ENCODE measurements at places on chromosomes 5 and 9.

DNA sequence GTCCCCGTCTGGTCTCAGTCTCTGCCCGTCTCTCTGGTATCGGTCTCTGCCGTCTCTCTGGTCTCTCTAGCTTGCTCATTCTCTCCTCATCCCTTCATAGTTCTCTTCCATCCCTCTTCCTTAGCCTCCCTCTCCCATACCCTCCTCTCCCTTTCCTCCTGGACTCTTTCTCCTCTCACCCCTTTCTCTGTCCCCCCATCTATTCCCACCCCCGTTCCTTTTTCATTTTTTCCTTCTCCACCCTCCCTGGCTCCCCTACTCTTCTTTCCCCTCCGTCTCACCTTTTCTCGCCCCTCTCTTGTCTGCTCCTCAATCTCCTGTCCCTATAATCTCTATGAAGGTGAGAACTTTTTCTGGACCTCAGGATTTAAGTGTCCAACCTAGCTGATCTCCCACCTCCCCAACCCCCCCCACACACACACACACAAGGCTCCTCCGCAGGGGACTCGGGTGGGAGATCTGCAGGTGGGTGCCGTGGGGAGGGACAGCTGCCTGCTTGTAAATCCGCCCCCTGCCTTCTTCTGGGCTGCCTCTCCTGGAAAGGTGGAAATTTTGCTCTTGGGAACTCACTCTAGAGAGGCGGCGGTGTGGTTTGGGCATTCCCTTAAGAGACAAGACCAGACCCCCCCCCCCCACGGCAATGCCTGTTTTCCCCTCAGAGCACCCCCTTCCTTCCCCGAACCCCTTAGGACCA is 953 bp downstream of the UBE2QL1 start:
- no peak for DNase-seq

DNA sequence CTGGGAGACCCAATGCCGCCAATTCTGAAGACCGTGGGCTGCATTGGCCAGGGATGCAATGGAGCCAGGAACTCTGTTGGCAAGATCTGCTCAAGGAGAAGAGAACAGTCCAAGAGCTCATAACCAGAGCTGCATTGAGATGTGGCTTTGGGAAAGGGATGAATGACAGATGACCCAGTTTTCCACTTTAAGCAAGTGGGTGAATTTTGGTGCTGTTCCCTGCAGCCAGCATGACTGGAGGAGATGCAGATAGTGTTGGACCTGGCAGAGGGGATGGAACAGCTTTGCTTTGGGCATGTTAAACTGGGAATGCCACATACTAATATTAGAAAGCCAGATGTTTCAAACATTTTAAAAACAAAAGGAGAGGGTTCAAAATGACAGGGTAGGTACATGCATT is 143.1 kb downstream of the FSTL4 start:
- no peak for DNase-seq

- no peak for DNase-seq
Observed at GRCh38 chr9:78437806-78438205, 140.9 kb downstream of the PSAT1 start.

- DNase-seq = no peak
Observed at GRCh38 chr9:107147134-107147533, 135.9 kb upstream of the RAD23B start.

DNA sequence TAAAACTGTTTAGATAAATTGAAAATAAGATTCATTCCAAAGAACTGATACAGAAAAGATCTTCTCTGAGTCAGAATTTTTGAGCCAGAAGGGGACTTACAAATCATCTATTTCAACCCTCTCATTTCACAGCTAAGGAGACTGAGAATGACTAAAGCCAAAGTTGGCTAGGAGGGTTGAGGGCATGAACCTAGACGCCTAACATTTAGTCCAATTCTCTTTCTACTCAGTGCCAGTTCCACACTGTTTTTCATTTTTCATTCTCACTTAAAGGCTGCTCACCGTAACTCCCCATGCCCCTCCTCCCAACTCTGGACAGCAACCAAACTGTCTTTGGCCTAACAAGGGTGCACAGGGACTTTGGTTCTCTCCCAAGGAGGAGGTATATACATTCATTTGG is 364.0 kb downstream of the NDUFS4 start:
- no peak for DNase-seq

GRCh38 chr9:95725045-95725444 is 150.4 kb upstream of the ERCC6L2 start:
- no peak for DNase-seq

- no peak for DNase-seq
Observed at GRCh38 chr5:165196961-165197360, 1691.5 kb downstream of the MAT2B start.

DNA sequence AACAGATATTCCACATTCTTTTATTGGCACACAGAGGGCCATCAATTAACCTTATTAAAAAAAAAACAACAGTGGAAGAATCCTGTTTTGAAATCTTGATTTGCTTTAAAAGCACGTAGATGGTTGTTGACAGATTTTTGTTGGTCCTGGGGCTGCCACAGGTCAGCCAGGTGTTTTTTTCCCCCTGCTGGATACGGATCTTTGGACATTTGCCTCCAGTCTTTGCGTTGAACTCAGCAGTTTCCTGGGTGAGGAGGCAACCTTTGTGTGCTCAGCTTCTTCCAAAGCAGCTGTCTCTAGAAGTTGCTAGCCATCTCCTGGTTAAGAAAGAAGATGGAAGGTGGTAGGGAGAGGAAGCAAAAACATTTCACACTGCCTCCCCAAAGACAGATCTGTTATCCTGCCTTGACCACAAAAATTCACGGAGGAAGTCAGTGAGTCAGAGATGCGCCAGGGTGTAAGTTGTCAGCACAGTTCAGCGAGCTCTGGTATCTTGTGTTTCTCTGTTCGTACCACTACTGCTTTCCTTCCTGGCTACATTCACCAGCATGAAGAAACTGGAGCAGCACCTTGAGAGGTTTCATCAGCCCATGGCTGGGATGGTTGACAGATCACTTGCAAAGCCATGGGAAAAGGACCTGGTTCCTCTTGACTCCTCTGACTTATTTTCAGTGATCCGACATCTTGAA is 207.3 kb downstream of the ARHGAP26 start:
- DNase-seq = no peak

DNA sequence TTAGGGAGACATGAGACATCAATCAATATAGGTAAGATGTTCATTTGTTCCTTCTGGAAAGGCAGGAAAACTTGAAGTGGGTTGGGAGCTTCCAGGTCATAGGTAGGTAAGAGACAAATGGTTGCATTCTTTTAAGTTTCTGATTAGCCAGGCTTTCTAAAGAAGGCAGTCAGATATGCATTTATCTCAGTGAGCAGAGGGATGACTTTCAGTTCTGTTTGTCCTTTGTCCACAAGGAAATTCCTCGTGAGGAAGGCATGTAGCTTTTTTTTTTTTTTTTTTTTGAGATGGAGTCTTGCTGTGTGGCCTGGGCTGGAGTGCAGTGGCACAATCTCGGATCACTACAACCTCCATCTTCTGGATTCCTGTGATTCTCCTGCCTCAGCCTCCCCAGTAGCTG is 155.3 kb upstream of the ABCA1 start:
- DNase-seq = no peak

- DNase-seq = no peak
Observed at GRCh38 chr5:114305402-114306207, 56.3 kb upstream of the KCNN2 start.

- DNase-seq = no peak
Observed at GRCh38 chr9:88085476-88085875, 52.8 kb downstream of the SPATA31C2 start.

GRCh38 chr9:123315635-123316034 is 40.4 kb upstream of the CRB2 start:
- DNase-seq = no peak

DNA sequence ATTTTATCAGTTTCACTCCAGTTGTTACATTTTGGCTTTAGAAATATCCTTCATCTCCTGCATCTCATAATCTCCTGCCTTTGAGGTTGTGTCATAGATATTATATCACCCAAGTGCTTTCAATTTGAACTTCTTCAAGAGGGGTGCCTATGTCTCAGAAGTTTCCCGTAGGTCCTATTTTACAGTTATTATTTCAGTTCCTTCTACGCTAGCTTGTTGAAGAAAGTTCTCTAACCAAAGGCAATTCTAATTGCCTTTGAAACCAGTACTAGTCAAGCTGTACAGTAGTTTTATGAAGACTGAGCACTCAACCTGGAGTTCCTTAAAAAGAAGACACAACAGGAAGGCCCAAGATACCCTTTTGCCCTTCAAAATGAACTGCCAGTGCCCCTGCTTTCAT is 116.4 kb downstream of the ZCCHC7 start:
- no peak for DNase-seq

DNA sequence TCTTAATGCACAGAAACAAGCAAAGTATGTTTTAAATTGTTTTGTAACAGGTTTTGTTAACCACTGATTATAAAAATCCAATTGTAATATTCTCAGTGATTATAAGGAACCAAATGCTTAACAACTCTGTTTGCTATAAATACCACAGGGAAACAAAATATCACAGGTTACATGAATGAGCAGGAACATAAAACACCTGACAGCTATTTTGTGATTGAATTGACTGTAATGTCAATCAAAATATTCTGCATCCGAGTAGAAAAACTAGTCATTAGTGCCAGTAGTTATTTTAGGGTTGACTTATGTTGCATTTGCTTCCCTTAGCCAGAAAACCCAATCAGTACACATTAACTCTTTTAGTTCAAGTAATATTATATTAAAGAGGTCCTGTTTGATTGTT is 1707.8 kb upstream of the ACO1 start:
- no peak for DNase-seq

GRCh38 chr9:115378758-115379157 is 260.8 kb upstream of the TNC start:
- no peak for DNase-seq

GRCh38 chr5:145316282-145316681 is 518.9 kb downstream of the PRELID2 start:
- DNase-seq = no peak

DNA sequence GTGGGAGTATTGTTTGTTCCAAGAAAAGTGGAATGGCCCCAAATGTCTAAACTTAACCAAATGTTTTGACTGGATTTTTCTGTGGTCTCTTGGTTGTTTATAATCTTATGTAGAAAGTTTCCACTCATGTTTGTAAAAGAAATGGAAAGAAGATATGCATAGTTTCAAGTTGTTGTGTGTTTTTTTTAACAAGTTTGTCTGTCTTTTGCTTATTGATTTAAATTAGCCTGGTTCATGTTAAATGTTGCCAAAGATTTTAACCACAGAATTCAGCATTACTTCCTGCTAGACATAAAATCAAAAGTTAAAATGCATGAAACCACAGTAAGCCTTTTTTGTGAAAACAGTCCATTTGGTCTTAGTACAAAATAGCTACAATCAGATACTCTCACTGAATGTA is 14.0 kb downstream of the PPWD1 start:
- no peak for DNase-seq

DNA sequence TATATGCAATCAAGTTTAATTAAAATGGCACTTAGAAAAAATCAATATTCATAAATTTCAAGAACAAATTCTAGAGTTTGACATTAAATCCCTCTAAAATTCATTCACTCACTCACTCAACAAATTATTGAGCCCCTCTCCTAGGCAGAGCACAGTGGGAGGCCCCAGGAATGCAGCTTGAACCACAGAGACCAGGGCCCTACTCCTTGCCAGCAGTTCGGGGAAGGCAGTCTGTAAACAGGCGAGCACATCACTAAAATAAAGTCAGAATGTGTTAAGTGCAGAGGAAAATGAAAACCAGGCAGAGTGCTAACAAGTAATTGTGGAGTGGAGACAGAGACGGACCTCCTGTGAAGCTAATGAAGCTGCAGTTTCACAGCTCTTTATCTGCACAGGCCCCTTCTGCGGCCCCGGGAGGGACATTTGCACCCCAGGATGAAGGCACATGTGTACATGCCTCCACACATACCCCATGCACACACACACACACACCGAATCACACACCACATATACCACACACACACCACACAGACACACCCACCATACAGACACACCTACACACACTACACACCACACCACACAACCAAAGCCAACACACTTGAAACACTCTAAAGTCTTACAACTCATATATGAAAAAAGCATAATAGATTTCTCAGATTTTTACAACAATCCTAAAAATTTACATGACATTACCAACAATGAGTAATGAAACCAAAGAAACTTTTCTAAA is 40.5 kb downstream of the BHMT start:
- DNase-seq = no peak

DNA sequence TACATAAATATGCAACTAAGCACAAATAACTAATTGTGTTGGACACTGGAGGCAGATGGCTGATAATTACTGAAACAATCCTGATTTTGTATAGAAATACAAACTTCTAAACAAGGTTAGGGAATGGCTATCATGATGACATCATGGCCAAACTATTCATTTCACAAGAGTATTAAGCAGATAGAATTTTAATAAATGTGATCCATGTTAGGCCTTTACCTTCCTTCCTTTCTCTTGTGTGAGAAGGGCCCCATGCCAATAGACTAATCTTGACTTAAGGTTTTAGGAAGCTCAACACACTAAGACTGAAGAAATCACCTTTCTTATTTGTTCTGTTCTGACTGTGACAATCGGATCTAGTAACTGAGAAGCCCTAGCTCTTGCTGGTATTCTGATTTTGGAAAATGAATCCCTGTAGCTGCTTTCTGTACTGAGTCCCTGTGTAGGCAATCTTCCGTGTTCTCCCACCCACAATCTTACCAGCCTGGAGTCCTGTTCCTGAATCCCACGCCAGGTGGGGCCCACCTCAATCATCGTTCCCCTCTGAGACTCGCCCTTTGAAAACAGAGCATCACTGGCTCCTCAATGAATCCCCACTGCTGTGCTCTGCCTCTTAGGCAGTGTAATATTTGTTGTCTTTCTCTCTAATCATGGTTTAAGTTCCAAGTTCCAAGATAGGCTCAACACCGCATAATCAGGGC is 168.7 kb upstream of the GNA14 start:
- no peak for DNase-seq

GRCh38 chr5:172766287-172767108 is 4.5 kb downstream of the DUSP1 start:
- DNase-seq = no peak

GRCh38 chr9:7265181-7265580 is 507.4 kb downstream of the KDM4C start:
- DNase-seq = no peak

- DNase-seq = no peak
Observed at GRCh38 chr5:142009886-142010285, 2.9 kb downstream of the GNPDA1 start.

DNA sequence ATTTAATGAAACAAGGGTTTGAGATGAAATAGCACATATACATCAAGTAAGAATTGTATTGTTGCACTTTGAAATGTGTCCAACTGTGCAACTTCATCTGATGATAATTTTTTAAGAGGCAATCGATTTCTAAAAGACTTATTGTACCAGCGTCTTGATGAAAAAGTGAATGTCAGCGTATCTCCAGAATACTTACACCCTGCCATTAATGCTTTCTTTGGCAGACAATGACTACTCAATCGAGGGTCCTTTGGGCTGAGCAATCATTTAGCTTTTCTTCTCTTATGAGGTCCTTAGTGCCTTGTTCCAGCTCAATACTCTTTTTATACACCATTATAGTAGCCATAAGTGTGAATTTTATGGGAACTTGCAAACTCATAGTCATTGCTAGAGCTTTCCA is 4.7 kb downstream of the TLE1 start:
- DNase-seq = no peak

Data from activated CD4-positive, CD25-positive, alpha-beta regulatory T cell (primary cell).